CD4-positive, alpha-beta T cell treated with Interleukin-17A for 4 hours (primary cell): ENCODE measurements at places on chromosomes 7 and 10.

DNA sequence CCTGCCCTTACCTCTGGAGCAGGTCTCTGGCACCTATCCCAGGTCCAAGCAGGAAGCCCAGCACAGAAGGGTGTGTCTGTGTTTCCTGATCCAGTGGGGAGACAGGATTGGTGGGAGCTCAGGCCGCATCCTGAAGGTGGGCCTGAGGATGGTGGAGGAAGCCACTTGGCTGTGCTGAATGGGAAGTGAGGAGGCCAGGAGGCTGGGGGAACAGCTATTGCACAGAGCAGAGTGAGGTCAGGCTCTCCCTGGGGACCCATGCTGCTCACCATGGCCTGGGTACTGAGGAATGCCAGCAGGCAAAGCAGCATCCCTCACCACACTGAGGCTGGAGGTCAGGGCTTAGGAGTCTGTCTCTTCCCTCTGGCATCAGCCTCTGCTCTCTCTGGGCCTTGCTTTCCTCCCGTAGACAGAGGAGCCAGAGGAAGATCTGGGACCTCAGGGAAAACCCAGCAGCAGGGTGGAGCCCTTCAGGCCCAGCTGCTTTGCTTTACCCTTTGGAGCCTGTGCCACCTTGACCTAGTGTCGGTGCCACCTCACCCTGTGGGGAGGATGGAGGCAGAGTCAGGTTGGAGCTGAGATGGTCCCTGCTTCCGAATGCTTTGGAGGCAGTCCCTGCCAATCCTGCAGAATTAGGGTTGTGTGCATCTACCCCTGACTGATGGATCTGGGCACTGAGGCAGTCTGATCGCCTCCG, 39.0 kb downstream of the CDH23 start:
- DNase-seq, result no peak

DNA sequence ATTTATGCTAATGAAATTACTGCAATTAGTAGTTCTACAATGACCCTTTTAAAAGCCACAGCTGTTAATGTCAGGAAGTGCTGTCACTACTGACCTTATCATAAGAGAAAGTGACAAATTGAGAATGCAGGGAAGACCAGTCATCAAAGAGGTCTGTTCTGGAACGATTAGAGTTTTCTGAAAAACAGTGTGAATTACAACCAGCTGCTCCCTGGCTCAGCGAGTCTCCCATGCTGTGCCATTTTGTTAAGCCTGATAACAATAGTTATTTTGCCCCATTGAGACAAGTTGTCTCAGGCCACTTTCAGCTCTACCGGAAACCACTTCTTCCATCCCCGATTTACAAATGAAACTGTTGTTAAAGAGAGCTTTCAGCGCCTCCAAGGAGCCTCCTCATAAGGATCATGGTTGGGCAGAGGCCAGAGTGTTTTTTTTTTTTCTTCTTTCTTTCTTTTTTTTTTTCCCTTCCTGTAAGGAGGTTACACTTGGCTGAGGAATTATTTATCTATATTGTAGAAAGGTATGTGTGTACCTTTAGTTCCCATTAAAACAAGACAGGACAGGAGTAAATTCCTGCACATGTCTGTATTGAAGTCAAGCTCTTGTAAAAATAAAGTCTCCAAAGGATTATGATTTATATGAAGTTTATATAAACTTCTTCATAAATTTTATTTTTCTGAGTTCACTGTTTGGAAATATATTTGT, 173.6 kb downstream of the CDCA7L start:
- no peak for DNase-seq

GRCh38 chr10:29880856-29881255, 178.5 kb downstream of the JCAD start:
- no peak for DNase-seq

GRCh38 chr10:85788570-85788969, 578.0 kb downstream of the GRID1 start:
- no peak for DNase-seq

- DNase-seq, result no peak
These were observed 194.1 kb downstream of the CACNB2 start for GRCh38 chr10:18334116-18334867.

DNA sequence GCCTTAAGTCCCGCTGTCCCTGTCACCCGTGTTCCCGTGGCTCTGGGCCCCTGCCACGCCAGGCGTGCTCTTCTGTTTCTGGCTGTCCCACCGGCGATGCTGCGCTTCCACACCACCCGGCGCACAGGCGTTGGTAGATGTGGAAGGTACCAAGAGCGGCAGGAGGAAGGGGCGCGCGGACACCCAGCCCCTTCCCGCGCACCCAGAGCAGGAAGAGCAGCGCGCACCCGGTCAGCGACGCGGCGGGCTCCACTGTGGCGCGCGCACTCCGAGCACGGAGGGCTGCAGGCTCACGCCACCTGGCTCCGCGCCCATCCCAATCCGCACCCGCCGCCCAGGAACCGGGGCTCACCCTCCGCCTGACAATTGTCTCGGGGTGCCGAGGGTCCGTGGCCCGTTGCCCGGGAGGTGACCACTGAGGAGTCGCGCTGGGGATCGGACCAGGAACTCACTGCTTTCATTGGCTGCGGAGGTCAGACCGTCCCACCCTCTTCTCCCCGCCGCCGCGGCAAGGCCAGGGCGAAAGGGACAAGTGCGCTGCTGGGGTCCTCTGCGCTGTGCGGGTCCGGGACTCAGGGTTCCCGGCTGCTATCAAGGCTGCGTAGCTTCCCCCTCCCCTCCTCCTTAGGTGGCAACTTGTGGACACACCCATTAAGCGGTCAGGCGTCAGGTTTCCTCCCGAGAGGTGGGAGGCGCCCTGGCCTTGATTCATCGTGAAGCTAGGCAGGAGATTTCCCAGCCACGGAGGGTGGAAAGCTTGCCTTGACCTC, 121.6 kb upstream of the ZNF92 start:
- DNase-seq, result peak; percentile 17

- peak; percentile 35 for DNase-seq
These were observed 13.4 kb downstream of the SLC29A4 start for GRCh38 chr7:5296015-5296610.

GRCh38 chr7:108459922-108460551, 3.8 kb upstream of the NRCAM start:
- DNase-seq, result peak; percentile 8

DNA sequence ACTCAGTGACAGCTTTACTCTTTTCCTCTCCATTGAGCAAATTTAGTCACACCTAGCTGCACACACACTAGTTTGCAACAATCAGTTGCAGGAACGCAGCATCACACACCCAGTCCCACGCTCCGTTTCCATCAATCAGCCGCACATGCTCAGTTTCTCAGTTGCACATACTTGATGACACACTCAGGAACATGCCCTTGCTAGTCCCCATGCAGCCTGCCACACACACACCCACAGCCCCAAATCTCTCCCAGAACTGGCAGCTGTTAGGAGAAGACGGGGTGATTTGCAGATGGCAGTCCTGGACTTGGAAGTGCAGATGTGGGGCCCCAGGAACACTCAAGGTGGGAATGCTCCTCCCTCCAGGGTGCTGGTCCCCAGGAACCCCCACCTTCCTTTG, 7.7 kb downstream of the LBX1 start:
- DNase-seq, result no peak

DNA sequence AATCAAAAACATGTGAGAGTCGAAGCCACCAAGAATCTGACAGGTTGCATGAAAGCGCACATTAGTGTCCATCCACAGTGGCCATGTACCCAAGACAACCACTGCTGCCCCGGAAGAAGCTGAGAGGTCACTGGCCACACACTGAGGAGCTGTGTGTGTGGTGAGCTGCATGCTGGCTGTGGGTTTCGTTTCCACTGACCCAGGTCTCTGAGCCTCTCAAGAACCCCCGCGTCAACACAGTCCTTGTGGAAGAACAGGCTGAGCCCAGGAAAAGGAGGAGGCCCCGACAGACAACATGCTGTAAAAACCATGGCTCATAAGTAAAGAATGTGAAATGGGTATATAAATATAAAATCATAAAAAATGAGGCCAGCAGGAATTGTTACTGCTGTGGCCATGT, 8.2 kb downstream of the VIPR2 start:
- no peak for DNase-seq

DNA sequence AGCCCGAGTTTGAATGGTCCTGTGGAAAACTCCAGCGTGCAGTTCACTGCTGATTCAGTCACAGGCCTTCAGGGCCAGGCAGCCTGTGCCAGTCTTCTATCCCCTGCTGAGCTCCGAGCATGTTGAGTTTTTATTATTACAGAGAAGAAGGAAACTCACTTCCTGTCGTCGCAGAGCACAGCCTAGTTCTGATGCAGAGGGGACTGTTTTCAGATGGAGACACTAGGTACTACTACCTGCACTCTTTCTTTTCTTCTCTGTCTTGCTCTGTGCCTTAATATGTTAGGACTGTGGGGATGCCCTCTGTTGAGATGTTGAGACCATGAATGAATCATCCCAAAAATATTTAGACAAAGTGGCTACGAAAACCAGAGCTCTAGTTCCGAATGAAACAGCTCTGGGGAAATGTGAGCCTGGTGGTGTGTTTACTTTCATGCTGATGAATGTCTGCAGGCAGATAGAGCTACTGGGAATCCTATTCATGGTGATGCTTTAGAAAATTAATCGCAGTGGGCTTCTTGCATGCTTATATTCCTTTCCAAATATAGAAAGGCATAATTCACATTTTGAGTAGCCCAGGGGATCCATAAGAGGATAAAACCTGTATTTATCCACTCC, 29.6 kb downstream of the CASP7 start:
- no peak for DNase-seq

DNA sequence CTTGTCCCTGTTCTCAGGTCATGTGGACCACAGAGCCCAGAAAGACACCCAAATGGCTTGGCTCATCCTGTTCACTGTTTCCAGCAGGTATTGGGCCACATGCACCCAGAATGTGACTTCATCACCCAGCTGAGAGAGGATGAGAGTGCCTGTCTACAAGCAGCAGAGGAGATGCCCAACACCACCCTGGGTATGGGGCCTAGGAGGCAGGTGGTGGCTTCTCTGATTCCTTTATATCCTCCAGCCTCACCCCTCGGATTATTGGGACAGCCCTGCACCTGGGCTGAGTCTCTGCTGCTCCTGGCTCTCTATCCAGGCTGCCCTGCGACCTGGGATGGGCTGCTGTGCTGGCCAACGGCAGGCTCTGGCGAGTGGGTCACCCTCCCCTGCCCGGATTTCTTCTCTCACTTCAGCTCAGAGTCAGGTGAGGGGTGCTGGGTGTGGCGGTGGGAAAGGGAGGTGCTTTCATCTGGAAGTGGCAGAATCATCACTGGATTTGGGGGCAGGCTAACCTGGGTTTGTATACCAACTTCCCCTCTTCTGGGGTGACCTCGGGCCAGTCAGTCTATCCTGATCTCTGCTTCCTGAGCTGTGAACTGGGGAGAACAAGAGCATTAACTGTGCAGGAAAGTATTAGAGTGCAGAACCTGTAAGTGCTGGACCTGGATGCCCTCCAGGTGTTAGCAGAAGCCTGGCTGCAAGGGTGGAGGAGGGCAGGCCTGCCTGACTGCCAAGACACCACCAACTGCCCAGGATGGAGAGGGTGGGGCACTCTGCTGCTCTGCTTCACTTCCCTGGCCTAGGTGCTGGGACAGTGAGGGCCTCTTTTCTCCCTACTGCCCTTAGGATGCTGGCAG, 5.2 kb downstream of the GHRHR start:
- no peak for DNase-seq

GRCh38 chr10:111739125-111739873, 444.3 kb downstream of the GPAM start:
- no peak for DNase-seq

DNA sequence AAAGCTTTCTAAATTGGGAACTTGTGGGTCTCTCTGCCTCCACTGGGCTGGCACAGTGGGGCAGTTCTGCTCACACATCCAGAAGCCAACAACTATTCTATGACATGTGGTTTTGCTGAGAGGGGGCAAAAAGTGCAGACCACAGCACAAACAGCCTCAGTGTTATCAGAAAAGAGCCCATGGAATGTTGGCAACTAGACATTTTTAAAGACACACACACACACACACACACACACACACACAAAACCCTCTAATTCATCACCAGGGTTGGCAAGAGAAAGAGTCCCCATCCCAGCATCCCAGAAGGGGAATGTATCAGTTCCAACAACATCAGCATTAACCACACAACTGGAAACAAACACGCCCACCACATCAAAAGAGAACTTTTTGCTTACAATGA, 117.1 kb downstream of the FGFR2 start:
- DNase-seq, result no peak

DNA sequence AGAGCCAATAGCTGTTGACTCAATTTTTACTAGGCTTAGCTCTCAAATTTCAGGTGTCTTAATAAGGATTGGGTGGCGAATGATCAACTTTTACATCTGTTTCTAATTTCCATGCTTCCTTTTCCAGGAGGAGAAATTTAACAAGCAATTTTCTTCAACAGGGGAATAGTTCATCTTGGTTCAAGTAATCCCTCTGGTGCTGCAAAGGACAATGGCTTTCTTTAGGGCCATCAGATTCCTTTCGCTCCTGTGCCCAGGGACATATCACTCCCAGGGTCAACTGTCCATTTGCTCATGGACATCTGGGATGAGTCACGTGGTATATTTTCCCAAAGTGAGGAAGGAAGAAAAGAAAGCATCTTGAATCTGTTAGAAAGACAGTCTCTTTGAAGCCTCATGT, 313.3 kb downstream of the FRMD4A start:
- no peak for DNase-seq

DNA sequence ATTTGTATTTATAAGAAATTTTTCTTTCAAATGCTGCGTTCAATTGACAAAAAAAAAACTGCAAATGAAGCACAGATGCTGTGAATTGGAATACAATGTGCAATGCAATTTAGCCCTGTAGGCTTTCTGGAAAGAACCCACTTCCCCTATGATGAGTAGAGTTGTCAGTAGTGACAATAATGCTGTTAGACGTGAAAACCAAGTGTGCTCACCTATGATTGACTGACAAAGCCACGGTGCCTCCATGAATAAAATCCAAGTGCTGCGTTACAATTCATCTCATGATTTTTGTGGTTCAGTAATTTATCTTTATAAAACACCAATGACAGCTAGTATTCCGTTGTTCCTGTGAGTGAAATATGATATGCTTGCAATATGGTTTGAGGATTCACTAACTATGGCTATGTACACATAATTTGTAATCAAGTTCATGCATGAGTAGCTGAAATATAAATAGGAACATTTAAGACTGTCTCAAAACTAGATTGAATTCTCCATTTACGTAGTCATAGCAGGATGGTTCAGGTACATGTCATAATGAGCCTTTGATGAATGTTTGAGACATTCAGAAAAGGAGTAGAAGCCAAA, 1160.3 kb downstream of the CNTNAP2 start:
- DNase-seq, result no peak

DNA sequence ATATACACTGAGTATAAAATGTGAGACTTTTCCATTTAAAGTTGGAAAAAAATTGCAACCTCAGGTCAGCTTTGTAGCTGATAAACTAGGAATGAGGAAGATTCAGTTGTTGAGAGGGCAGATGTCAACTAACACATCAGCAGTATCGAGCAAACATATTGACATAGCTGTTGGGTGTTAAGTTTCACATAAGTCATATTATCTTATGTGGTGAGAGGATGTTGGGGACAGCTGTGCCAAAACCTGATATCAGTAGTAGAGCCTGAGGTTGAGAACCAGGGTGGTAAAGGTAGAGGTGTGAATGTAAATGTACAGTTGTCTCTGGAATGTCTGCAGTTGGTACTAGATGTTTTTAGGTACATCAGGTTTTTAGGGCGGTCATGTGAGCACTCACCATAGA, 5.0 kb downstream of the ZRANB1 start:
- DNase-seq, result no peak
